ENCODE measurements at places on chromosomes 2 and 18.

GRCh38 chr2:22694300-22694699 lies 690.7 kb upstream of the KLHL29 start:
- DNase-seq: no peak

DNA sequence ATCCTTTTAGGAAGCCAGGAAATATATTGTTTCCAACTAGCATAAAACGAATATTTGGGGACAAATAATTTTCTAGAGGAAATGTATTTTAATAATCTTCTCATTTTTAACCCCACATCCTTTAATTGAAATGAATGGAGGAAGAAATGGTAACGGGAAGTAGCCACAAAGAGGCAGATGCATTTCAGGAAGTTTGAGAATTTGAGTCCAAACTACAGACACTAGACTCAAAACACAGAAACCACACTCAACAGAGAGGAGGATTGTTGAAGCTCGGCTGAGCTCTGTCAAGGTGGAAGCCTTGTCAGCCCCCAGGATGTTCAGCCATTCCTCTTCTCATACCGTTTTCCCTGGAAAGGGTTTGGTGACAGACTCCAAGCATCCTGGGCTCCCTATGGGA lies 288.5 kb downstream of the NAPG start:
- DNase-seq: no peak

DNA sequence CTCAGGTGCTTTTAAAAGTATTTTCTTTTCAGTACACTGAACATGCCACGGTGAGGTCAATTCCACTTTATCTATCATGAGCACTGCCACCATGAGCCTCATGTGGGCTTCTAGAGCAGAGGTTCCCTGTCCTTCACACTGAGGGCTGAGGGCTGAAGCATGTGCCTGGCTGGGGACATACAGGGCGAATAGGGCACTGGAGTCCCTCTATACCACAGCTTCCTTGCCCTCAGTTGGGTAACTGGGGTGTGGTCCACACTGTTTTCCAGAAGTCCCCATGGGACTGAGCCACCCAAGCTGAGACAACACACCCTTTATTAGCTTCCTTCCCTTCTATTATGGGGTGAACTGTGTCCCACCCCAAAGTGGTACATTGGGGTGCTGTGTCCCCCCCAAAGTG lies 172.2 kb upstream of the ID2 start:
- DNase-seq: no peak

DNA sequence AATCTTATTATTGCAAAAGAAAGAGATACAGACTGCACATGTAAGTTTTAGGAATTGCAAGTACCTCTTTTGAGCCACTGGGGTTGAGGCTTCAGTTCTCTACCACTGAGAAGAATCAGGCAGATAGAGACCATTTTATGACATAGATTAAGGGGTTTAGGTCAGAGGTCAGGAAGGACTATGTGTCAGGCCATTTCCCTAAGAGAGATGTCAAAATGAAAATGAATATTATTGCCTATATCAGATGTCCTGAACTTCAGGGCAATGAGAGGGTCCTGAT lies 113.7 kb downstream of the GATA6 start:
- DNase-seq: no peak

DNA sequence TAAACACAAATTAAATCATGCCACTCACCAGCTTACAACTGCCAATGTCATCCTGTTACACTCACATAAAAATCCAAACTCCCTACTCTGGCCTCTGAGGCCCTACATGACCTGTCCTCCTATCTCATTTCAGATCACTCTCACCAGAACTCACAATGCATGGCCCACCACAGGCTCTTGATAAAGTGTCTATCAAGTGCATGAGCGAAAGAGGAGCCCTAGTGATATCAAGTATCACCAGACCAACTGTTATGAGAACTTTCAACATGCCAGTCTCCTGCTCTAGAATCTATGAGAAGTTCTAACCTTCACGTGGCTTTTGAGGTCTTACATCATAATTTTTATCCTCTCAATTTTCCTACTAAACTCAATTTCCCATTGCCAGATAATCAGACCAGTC lies 76.4 kb upstream of the CD226 start:
- no peak for DNase-seq

DNA sequence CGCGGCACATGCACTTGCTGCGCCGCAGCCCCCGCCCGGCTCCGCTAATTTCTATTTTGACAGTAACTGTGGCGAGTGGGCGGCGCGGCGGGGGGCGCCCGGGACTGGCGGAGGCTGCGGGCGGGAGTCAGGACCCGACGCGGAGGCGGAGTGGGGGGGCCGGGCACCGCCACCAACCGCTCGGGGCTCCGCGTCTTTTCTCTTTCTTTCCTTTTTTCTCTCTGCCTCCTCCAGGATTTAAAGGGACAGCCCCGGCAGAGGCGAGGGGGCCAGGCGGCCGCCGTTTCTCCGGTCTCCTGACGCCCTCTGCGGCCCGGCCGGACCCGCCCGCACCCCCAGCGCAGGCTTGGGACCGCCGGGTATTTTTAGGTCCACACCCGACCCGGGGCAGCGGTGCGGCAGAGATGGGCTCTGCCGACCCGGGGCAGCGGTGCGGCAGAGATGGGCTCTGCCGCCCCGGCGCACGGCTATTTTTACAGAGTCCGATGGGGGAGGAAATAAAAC lies 460 bp upstream of the ZBTB7C start:
- no peak for DNase-seq

- DNase-seq: peak; percentile 27
Observed at GRCh38 chr2:131413148-131413747, 49.3 kb upstream of the RAB6D start.

DNA sequence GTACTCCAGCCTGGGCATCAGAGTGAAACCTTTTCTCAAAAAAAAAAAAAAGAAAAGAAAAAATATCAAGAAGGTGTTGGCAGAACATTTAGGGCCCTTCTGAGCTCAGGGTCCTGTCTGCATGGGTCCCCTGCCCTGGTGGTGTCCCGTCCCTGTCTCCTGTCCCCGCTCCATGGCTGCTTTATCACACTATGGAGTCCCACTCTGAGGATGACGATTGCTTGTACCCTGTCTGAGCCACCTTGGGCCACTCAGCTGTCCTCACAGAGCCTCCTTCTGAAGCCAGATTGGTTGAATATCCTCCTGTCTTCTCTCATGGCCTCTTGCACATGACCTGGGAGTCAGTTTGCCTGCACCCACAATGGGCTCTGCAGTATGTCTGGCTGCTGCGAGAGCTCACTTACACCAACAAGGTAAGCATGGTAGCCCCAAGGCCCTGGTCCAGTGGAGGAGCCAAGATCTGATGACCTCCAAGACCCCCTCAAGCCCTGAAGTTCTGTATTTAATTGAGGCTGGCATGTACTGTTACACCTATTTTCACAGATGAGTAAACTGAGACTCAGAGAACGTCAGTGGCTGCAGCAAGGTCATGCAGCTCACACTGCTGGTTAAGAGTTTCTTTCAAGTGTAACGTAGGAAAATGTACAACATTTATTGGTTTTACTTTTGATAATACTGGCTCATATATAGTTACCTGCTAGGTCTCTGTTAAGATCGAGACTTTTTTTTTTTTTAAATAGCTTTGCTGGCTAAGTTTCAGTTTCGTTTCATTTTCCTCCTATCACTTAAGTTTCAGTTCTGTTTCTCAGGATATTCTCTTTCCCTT lies 16.9 kb upstream of the ZCCHC2 start:
- peak; percentile 42 for DNase-seq

GRCh38 chr18:31281437-31281836 lies 36.5 kb upstream of the DSG1 start:
- no peak for DNase-seq

DNA sequence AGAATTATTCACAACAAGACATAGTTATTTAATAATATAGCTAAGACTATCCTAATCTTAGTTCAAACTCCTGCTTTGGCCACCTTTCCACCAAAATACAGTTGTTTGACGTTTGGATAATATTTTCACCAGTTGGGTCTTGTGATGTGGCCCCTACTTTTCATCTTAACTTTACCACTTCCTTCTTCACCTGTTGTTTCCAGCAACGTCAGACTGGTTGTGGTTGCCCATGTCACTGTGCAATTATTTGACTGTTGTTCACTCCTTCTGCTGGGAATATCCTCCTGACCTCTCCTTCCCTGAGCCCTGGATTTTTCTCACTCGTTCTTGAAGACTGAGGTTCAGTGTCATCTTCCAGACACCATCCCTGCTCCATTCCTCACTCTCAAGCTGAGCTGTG lies 132.2 kb upstream of the RASGRP3 start:
- no peak for DNase-seq

GRCh38 chr2:71785516-71785981 lies 332.2 kb downstream of the DYSF start:
- no peak for DNase-seq
